ENCODE measurements at places on chromosomes 3 and 15. TPM values are rescaled to one million over a fixed set of nuclear protein-coding genes. Genes with fewer than 3 reads are reported as not detected.

- H3K27me3 ChIP-seq = no peaks in the 10 kb centered on the region
- no peak overlapping the region for H3K4me3 ChIP-seq
- H3K4me1 ChIP-seq = no peaks in the 10 kb centered on the region
- no peaks in the 10 kb centered on the region for H3K36me3 ChIP-seq
- no peak for DNase-seq
These were observed 291.2 kb downstream of the FAM43A start for GRCh38 chr3:194976874-194977273.

DNA sequence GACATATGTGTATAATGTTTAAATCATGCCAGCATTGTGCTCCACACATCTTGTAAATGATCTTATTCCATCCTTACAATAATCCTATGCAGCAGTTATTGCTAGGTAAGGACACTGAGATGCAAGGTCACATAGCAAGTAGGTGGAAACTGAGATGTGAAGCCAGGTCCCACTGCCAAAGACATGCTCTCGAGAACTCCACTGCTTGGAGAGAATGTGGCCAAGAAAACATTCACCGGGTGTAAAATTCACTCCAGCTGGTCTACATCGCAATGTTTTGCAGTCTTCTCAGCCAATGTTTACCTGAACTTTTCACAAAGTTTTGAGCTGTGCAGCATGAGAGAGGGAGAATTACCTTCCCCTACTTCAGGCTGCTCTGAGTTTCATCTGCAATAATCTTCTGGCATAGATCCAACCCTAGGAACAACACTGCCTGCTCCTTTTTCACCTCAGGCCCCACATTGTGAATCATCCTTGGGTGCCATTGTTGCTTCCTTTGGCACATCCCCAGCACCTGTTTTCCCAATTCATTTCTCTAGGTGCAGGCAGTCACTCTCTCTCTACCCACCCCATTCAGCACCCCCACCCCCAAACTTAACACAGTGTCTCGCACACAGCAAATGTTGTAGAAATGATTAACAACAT, 53.5 kb upstream of the PRTG start:
- no peak for DNase-seq
- H3K36me3 ChIP-seq = no peaks in the 10 kb centered on the region
- no peaks in the 10 kb centered on the region for H3K4me1 ChIP-seq
- peaks cover 32% of the 10 kb centered on the region for H3K27me3 ChIP-seq
- no peak overlapping the region for H3K27ac ChIP-seq
- no peak overlapping the region for H3K4me3 ChIP-seq

- no peaks in the 10 kb centered on the region for H3K36me3 ChIP-seq
- no peaks in the 10 kb centered on the region for H3K4me1 ChIP-seq
- H3K27ac ChIP-seq = no peak overlapping the region
- H3K27me3 ChIP-seq = no peaks in the 10 kb centered on the region
These were observed 11.4 kb upstream of the RAB11A start for GRCh38 chr15:65857718-65858402.

GRCh38 chr3:194369522-194370279, at the start of gene LRRC15:
TSS of gene LRRC15 (minus strand) at chr3:194369743. CDS start at chr3:194361043, 8,700 bp downstream.
- peaks cover 19% of the 10 kb centered on the region for H3K27me3 ChIP-seq
- peaks cover 11% of the 10 kb centered on the region for H3K4me1 ChIP-seq

Gene QARS1
- 358 TPM for total RNA-seq

Gene WDR53
- total RNA-seq = 16.3 TPM

- no peak for DNase-seq
- no peaks in the 10 kb centered on the region for H3K36me3 ChIP-seq
- no peak overlapping the region for H3K27ac ChIP-seq
- H3K4me3 ChIP-seq = no peak overlapping the region
- H3K4me1 ChIP-seq = no peaks in the 10 kb centered on the region
These were observed 1037.0 kb upstream of the CFAP20DC start for GRCh38 chr3:60086811-60087210.

DNA sequence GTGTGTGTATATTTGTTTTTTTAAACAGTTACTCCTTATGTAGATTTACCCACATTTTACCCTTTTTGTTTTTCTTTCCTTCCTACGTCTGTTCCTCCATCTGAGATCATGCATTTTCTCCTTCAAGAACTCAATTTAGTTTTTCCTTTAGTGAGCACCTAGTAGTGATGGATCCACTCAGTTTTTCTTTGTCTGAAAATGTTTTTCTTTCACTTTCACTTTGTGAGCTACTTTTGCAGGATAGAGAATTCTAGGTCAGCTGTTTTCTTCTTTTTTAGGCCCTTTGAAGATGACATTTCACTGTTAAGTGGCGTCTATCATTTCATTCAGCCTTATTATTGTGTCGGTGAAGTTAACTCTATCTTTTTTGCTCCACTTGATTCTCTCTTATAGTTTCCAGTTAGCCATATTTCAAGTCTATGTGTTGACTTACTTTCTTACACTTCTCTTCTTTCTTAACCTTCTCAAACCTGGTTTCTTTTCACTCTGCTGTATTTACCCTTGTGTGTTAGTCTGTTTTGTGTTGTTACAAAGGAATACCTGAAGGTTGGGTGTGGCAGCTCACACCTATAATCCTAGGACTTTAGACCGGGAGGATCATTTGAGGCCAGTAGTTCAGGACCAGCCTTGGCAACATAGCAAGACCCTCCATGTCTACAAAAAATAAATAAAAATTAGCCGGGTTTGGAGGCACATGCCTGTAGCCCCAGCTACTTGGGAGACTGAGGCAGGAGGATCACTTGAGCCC, 55.8 kb downstream of the PRKCI start:
- H3K4me3 ChIP-seq = no peak overlapping the region
- H3K27me3 ChIP-seq = no peaks in the 10 kb centered on the region
- no peaks in the 10 kb centered on the region for H3K4me1 ChIP-seq
- no peak for DNase-seq

- no peaks in the 10 kb centered on the region for H3K27me3 ChIP-seq
- no peaks in the 10 kb centered on the region for H3K36me3 ChIP-seq
- no peaks in the 10 kb centered on the region for H3K4me1 ChIP-seq
- H3K4me3 ChIP-seq = no peak overlapping the region
These were observed 79.9 kb upstream of the SLC25A26 start for GRCh38 chr3:66140743-66141372.

All from endodermal cell (in vitro differentiated cells).